ENCODE measurements at places on chromosomes 1 and 21. TPM values are rescaled to one million over a fixed set of nuclear protein-coding genes. Genes with fewer than 3 reads are reported as not detected.

- no peak for DNase-seq
Observed at GRCh38 chr1:1434131-1434823, 1.2 kb upstream of the VWA1 start.

DNA sequence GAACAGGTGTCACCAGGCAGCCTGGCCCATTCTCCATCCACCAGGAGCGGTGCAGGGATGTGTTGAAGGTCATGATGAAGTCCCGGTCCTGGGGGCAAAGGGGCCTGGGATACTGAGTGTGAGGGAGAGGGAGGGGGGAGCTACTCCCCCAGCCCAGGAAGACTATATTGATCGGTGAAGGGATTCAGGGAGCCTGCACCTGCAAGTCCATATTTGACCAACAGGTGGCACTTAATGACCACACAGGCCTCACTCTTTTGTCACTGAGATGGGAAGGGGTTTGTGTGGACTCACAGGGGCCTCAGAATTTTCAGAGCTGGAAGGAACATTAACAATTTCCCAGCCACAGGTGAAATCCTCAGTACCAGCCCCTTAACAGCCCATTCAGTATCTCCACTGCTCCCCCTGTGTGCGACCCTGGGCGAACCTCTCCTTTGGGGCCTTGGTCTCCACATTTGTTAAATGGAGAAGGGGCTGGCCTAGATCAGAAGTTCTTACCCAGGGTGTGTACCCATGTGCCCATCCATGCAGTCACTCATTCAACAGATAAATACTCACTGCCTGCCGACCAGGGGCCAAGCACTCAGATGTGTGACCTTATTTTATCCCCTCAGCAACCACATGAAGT lies 55.6 kb downstream of the NKAIN1 start:
- no peak for DNase-seq

DNA sequence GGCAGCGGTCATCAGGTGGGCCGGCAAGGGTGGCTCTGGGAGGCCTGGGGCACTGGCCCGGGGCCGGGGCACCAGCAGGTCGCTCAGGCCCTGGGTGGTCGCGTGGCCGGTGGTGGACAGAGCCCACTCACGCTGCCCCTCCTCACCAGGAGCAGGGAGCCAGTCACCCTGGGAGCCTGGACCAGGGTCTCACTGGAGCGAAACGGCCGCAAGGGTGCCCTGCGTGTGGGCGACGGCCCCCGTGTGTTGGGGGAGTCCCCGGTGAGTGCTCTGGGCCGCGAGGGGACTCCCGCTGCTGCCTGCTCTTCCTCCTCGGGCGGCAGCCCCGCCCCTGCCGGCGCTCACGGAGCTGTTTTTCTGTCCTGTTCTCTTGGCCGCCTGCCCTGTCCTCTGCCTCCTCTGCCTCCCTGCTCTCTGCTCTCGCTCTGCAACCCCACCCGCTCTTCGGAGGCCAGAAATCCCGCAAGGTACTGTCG lies 23.5 kb downstream of the RNF223 start:
- DNase-seq, result no peak

DNA sequence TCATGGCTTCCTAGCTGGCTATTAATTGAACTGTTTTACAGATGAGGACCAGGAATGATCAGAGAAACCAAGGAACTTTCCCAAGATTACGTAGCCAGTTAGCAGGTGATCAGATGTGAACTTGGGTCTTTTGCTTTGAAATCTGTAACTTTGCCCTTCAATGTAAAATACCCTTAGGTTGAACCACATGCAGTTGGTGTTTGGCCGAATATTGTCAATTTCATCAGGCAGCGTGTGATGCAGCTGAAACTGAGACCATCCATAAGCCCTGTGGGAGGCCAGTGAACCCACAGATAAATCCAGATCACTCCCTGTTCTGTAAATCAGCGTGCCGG lies 150.8 kb downstream of the ETS2 start:
- DNase-seq, result no peak

DNA sequence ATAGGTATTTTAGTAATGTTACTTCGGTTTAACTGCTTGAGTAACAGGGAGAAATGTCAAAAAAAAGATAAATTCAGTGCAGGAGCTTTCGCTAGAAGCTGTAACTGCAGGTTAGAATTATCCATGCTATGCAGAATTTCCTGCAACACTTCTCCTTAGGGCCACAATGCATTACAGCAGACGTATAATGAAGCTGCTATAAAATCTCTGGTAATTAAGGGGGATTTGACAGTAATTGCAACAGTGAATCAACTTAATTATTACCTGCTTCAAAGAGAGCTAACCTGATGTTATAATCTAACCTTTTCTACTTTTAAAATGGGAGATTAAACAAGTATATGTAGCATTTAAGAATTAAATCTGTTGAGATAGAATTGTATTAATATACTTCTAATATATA lies 92.6 kb downstream of the ATG4C start:
- no peak for DNase-seq

KIAA1614 gene
- 0.24 TPM for total RNA-seq

TMEM269 gene
- 0.13 TPM for total RNA-seq
